AG04450 (cell line): ENCODE measurements at places on chromosomes 4 and X.

DNA sequence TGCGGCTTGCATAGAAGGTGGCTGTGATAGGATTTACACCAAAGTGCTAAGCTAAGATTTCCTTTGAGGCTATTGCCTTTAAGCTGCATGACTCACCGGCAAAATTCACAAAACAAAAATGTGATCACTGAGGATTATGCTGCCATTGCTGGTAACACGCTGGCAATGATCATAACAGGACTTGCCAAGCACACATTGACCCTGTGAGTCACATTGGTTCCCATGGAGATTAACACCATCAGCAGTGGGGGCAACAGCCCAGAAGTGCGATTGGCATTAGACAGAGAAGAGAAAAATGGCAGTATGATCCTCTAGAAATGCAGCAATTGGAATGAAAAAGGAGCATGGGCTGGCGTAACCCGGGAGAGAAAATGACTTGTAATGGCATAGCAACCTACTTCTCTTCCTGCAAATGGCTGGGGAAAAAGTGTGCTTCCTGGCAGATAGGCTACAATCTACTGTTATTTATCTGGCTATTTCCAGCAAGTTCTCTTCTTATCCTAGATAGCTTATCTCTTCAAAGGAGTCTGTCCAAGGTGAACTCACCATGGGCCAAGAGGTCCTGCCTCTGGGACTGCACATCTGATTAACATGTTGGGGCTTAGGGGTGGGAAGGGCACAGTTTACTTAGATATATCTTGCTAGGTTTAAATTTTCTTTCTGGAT, 314.2 kb upstream of the IGFBP7 start:
- no peak for DNase-seq

GRCh38 chr4:8602686-8603430, 10.3 kb downstream of the CPZ start:
- no peak for DNase-seq

- no peak for DNase-seq
These were observed 65.3 kb downstream of the RHOH start for GRCh38 chr4:40262077-40262528.

- peak; percentile 41 for DNase-seq
These were observed 239.6 kb downstream of the GRXCR1 start for GRCh38 chr4:43132010-43132582.

GRCh38 chr4:61049018-61049417, 151.1 kb upstream of the ADGRL3 start:
- no peak for DNase-seq

DNA sequence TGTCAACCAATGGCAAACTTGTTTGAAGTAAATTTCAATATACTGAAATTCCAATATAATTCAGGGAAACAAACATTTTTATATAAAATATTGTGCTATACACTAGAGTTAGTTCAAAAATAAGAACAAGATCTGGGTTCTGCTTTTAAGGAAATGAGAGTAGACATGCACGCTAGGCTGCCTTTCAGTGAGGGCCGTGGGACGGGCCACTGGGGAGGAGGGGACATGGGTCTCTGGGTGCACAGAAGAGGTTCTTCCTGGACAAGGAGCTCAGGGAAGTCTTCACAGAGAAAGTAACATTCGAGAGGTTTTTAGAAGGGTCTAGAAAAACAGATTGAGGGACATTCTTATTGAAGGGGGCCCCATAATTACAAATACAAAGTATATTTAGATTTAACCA, 64.4 kb downstream of the SHROOM3 start:
- DNase-seq = no peak

DNA sequence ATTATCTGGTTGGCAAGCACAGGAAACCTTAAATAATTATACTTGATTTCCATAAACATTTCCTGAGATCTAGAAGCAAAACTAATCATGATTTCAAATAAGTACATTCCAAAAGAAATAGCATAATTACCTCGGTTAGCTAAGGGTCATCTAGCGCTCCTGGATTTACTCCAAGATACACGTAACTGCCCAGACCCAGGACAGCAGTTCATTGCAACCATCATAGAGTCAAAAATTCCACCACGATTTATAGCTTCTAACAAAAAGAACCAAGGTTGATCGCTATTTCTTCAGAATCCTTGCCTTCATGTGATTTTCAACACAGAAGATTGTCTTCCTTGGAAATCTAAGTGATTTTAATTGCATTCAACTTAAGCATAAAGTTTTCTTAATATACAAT, 1235.5 kb upstream of the TENM3 start:
- DNase-seq = no peak

GRCh38 chr4:128812442-128813235, 3.1 kb downstream of the JADE1 start:
- DNase-seq = no peak

- DNase-seq = no peak
These were observed 5.6 kb upstream of the KLHL2 start for GRCh38 chr4:165201806-165202205.

GRCh38 chrX:13752141-13752540, 17.6 kb downstream of the OFD1 start:
- no peak for DNase-seq

GRCh38 chr4:132737344-132737743, 411.8 kb upstream of the PCDH10 start:
- DNase-seq = no peak

- DNase-seq = no peak
These were observed 88.5 kb downstream of the FRAS1 start for GRCh38 chr4:78145622-78146021.

DNA sequence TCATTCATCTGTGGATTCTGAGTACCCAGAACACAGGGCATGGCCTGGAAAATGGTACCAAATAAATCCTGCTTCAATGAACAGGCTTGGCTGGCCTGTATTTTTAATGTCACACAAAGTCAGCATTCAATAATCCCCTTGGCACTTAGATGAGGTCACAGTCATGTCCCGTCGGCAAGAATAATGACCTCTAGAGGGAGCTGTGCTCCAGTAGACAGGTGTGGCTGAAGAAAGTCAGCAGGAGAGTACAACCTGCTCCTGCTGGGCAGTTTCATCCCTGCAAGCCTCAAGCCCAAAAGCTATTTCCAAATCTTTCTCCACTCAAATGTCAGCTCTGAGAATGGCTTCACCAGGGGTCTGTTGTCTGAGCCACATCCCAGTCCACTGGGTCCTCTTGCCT, 404.0 kb upstream of the F9 start:
- DNase-seq = no peak

- no peak for DNase-seq
These were observed 91.1 kb upstream of the KIT start for GRCh38 chr4:54566608-54567007.

GRCh38 chrX:109535578-109535977, 1.1 kb upstream of the NXT2 start:
- no peak for DNase-seq

DNA sequence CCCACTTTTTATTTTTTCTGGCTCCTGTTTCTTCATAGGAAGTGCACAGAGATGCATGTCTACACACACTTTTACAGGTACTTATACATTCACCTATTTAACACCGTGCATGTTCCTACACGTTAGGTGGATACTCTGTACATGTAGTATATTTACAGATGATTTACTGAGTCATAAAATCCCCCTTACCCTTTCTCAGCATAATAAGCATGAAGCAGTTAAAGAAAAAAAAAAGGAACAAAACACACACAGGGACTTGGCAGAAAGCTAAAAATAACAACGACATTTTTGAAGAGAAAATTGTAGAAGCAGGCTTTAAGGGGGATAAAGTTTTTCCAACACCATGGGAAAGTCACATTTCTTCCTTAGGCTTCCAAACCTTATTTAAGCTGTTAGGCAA, 96.4 kb upstream of the IQCM start:
- no peak for DNase-seq

GRCh38 chr4:74133786-74134499, 24.0 kb upstream of the MTHFD2L start:
- peak; percentile 65 for DNase-seq

GRCh38 chr4:187073820-187074219, 350.2 kb upstream of the FAT1 start:
- DNase-seq = no peak

GRCh38 chrX:130173190-130173895, 1.6 kb downstream of the RAB33A start:
- no peak for DNase-seq

DNA sequence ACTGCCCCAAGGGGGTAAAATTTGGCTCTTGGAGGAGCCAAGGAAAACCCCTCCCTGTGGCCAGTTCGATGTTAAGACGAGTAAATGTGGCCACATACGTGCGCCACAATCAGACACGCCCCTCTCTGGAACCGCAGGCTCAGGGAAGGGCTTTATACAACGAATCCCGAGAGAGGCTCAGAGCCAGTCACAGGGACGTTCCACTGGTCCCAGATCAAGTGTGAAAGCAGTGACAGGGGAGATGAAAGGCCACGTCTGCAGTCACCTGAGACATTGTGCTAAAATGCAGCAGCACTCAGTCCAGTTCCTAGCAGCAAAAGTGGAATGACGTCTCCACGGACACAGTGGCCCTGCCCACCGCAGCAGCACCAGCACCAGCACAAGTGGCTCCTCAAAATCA, 68.0 kb downstream of the ACOX3 start:
- DNase-seq = no peak

- no peak for DNase-seq
These were observed 55.1 kb upstream of the PGAM4 start for GRCh38 chrX:78024349-78025059.

- DNase-seq = peak; percentile 62
These were observed 161.7 kb downstream of the BTC start for GRCh38 chr4:74632634-74633033.

GRCh38 chr4:70874268-70875156, 27.7 kb upstream of the MOB1B start:
- DNase-seq = no peak

GRCh38 chr4:184200296-184200695, 17.4 kb downstream of the ENPP6 start:
- DNase-seq = no peak

DNA sequence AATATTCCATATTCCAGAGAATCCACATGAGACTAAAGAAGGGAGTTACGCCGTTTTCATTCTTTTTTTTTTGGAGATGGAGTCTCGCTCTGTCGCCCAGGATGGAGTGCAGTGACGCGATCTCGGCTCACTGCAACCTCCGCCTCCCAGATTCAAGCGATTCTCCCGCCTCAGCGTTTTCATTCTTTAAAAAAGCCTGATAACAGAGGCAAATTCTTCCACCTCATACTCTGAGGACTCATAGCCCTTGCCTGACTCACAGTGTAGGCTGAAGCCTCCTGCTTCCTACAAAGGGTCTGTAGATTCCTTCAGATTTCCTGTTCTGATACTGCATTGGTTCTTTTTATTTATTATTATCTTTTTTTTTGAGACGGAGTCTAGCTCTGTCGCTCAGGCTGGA, 210.5 kb downstream of the SH3BGRL start:
- DNase-seq = no peak

- DNase-seq = no peak
These were observed 273.4 kb downstream of the RAPGEF2 start for GRCh38 chr4:159376289-159376688.

- DNase-seq = no peak
These were observed 34.8 kb downstream of the TACC3 start for GRCh38 chr4:1756079-1756478.

GRCh38 chr4:112176596-112176995, 31.3 kb downstream of the FAM241A start:
- DNase-seq = no peak

DNA sequence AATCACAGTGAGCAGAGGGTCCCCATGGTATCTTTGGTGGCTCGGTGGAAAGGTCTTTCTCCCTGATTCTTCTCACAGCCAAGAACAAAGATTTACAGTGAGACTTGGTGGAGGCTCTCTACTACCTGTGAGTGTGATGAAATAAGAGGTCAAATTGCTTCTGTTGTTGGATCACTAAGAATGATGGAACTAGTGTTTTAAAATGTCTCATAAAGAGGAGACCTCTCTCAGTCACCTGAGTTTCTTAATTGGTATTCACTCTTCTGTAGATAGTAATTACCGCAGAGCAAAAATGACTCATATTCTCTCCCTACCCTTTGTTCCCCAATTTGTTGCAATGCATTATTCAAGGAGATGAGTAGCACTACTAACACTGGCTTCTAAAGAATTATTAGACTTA, 100.9 kb upstream of the TBC1D9 start:
- no peak for DNase-seq

DNA sequence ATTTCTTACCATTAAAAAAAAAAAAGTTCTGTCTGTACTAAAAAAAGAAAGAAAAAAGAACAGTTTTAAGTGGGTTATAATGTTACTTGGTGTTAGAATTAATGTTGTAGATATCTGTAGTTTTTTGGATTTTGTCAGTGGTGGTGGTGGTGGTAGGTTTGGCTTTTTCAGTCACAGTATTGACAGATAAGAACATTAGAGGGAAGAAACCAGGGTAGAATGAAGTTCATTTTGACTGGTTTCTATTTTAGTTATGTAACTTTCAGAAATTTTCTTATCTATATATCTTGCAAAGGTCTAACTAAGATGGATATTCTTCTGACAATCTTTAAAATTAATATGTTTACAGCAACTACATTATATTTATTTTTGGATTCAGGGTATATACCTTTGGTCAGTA, 105.4 kb downstream of the FBXW7 start:
- no peak for DNase-seq

DNA sequence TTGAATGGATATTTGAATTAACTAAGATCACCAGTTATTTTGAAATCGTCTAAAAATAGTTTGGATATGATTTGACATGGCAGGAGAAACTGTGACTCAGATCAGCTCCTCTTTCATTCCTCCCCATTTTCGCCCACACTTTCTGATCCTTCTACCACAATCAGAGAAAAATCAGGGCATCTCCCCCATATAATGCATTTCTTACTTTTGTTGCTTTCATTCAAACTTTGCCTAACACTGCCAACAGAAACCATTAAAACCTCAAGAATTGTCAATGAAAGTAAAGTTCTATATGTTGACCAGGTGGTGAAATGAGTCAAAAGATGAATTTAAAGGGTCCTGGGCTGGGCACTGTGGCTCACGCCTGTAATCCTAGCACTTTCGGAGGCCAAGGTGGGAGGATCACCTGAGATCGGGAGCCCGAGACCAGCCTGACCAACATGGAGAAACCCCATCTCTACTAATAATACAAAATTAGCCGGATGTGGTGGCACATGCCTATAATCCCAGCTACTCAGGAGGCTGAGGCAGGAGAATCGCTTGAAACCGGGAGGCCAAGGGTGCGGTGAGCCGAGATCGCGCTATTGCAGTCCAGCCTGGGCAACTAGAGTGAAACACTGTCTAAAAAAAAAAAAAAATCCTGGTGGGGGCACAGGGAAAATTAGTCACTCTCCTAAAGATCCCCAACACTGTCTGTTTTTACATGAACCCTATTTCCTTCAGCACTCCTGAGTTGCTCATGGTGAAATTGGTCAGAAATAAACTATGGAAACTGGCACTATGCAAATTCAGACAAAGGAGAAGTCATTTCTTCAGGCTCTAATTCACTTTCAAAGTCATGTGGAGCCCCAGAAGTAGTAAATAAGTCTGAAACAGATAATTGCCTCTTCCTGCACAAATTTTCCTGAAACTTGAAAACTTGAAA, 122.8 kb upstream of the NOCT start:
- DNase-seq = no peak
